ENCODE measurements at places on chromosomes 2 and 18.

GRCh38 chr2:154484338-154485099 is 214.0 kb upstream of the KCNJ3 start:
- DNase-seq: no peak

DNA sequence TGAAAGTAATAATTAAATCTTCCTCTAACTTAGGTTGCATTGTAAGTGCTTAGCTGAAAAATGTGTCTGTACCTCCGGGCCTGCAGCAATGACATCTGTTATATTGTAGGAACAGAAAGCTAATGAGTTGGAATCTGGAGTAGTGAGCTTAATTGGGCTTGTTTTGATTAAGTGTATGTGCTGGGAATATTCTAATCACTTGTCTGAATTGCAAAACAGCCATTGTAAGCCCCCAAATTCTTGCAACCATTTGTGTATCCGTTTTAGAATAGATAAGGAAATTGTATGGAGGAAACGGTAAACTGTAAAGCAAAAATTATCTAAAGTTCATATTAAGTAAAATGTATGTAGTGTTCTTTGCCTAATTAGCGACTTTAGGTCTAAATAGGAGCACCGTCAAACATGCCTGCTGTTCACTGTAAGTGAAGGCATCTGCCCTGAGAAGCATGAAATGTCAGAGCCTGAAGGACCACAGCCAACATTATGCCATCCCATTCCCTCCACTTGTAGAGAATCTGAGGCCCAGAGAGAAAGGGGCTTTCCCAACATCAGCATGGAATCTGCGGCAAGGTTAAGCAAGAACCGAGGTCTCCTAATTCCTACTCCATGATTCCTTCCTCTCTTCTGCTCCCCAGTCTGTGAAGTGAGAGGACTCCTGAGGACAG is 466.4 kb downstream of the TDRD15 start:
- DNase-seq: no peak

DNA sequence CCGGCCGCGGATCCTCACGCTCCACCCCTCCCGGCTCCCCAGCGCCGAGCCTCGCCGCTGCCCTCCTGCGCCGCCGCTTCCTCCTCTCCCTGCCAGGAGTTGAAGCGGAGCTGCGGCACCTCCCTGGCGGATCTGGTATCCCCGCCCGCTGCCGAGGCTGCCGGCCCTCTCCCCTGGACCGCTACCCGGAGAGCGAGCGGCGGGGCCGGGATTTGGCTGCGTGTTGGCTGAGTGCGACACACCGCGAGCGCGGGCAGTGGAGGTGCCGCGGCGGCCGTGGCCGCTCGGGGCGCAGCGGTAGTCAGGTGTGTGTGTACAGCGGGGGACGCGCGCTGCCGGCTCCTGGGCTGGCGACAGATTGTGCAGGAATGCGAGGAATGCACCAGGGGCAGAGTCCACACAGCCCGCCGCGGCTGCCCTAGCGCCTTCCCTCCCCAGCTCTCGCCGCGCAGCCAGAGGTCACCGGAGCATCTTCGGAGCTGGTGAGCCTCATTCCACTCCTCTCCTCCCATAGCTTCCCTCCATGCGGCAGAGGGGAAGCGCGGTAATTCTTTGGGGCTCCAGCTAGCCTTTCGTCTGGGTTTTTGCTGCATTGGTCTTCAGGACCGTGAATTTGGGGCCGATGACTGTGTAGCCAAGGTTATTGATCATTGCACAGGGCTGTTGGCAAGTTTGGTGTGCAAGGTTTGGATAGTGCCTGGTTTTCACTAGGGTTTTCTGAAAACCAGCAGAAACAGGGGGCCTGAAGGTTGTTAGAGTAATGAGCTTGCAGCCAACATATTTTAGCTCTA is 1.3 kb downstream of the PKP4 start:
- DNase-seq: peak; percentile 69

- no peak for DNase-seq
Measured at GRCh38 chr2:56104962-56105361, 78.8 kb upstream of the CCDC85A start.

GRCh38 chr2:227079726-227080125 is 84.3 kb downstream of the COL4A4 start:
- no peak for DNase-seq

GRCh38 chr2:40240070-40240469 is 211.8 kb downstream of the SLC8A1 start:
- no peak for DNase-seq

DNA sequence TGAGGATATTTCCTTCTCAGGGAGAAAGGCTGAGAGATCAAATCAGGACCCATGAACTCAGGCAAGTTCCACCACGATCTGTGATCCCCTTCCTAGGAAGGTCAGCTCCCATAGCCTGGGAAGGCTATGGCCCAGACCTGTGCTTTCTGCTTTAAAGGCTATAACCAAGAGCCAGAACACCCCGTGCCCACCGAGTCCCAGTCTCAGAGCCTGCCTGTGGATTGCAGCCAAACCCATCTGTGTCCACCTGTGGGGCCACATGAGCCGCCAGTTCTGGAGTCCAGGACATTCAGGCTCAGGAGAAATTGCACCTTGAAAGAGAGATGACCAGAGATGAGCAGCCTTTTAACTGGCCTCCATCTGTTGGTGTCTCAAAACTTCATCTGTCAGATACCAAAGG is 46.9 kb downstream of the MAL start:
- no peak for DNase-seq

- no peak for DNase-seq
Measured at GRCh38 chr2:196440413-196440812, 199.1 kb upstream of the CCDC150 start.

GRCh38 chr2:172999641-173000386 is 75.8 kb upstream of the MAP3K20 start:
- no peak for DNase-seq

- DNase-seq: peak; percentile 17
Measured at GRCh38 chr2:236366397-236366796, 102.2 kb upstream of the ASB18 start.

GRCh38 chr18:9280849-9281248 is 53.7 kb upstream of the TWSG1 start:
- no peak for DNase-seq

- DNase-seq: no peak
Measured at GRCh38 chr2:133086176-133086575, 416.2 kb upstream of the LYPD1 start.

GRCh38 chr2:75287624-75288316 is 88.5 kb upstream of the TACR1 start:
- no peak for DNase-seq

GRCh38 chr2:85702172-85702571 is 8.0 kb downstream of the GNLY start:
- DNase-seq: no peak

- no peak for DNase-seq
Measured at GRCh38 chr2:182553483-182553882, 126.6 kb upstream of the PDE1A start.

GRCh38 chr2:20555954-20556353 is 94.9 kb downstream of the HS1BP3 start:
- no peak for DNase-seq

- DNase-seq: no peak
Measured at GRCh38 chr2:25030702-25031101, 11.2 kb upstream of the EFR3B start.

GRCh38 chr18:58212274-58212673 is 168.2 kb downstream of the NEDD4L start:
- DNase-seq: no peak

- DNase-seq: no peak
Measured at GRCh38 chr18:706405-706804, 6.0 kb downstream of the ENOSF1 start.

GRCh38 chr2:189143925-189144324 is 35.6 kb downstream of the COL5A2 start:
- DNase-seq: no peak

DNA sequence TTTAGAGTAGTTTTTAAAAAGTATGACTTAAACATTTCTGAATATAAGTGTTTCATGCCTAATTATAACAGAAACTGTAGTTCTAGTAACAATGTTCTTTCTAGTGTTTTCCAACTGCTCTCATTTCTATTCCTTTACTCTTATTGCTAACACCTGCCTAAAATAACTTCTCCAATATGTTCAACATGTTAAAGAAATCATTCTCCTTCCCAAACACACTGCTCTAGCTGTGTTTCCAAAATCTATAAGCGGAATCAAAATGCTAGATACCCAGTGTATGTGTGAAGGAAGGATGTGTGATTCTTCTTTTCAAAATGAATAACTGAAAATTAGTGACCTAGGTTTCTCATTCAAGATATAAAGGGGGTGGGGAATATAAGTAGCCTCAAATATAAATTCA is 89.1 kb downstream of the ATAD2B start:
- DNase-seq: no peak

GRCh38 chr18:80126797-80127196 is 17.7 kb downstream of the ADNP2 start:
- no peak for DNase-seq

GRCh38 chr2:102892698-102893310 is 131.0 kb downstream of the TMEM182 start:
- no peak for DNase-seq

Data from stimulated activated CD4-positive, alpha-beta T cell treated with anti-CD3 and anti-CD28 coated beads, Interleukin-2, amount 100 ng/mL, for 24 hours (primary cell).